Activated T-cell treated with anti-CD3 and anti-CD28 coated beads for 48 hours (primary cell): ENCODE measurements at places on chromosomes 3 and 15.

GRCh38 chr3:53350652-53351051 lies 3.3 kb upstream of the DCP1A start:
- no peak for DNase-seq

DNA sequence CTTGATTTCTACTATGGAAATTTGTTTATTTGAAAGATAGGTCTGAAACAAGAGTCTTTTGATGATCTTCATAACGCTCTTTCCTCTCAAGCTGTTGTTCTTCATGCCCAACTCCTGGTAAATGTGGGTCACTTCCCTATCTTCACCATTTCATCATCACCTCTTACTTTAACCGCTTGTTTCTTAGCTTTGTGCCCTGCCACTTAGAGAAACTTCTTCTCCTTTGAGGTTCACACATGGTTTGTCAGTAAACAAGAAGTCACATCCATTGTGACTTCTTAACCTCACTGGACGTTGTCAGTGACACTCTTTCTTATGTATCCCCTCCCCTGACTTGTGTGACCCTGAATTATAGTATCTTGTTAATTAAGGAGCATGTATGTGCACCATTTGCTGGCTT lies 16.9 kb upstream of the P2RY13 start:
- no peak for DNase-seq

- no peak for DNase-seq
Measured at GRCh38 chr3:133970916-133971315, 58.8 kb downstream of the SLCO2A1 start.

DNA sequence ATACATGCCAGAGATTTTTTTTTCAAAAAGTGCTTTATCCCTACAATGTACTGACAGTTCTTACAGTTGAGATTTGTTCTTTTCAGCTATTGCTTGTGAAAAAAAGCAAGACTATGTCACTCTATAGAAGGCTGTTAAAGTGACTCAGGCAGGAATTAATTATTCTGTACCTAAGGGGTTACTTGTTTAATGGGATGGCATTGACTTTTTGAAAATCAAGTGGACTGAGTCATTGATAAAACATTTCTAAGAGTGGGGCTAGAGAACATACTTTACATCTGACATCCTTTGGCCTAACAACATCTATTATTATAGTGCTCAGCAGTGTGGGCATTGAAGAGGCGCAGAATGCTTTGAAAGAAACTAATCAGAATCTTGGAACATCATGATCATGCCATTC lies 34.3 kb downstream of the INTS14 start:
- no peak for DNase-seq

GRCh38 chr15:39538936-39539335 lies 41.9 kb upstream of the THBS1 start:
- no peak for DNase-seq

GRCh38 chr3:52881871-52882270 lies 15.5 kb downstream of the STIMATE start:
- no peak for DNase-seq

DNA sequence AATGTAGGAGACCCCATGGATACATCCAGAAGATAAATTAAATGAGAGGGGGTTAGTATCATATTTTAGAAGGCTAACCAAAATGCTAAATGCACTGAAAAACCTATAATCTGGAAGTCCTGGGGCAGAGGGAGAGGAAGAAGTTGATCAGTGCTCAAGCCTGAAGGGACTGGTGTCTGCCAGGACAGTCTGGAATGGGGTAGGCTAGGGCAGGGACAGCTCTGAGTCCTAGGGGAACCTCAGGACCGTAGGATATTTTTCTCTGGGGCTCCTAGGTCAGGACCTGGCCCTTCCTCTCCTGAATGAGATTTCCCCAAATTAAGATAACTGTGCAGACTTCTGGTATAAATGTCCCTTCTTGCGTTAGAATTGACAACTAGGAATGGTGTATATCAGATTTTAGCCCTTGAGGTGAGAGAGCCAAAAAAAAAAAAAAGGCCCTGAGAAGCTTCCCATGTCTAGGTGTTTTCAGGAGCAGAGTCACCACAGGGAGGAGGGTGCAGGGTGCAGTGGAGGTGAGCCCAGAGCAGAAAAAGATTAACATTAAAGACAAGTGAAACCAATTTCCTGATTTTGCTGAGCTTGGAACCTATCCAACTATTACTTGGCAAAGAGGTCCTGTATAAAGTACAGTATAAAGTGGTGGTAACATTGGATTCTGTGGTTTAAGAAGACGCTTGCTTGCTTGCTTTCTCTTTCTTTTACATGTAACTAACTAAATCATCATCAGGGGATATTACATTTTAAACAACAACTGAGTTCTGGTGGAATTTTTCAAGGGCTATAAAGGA lies 63.5 kb downstream of the HACD2 start:
- no peak for DNase-seq

- DNase-seq, result no peak
Measured at GRCh38 chr3:152192936-152193672, 75.6 kb upstream of the MBNL1 start.

- no peak for DNase-seq
Measured at GRCh38 chr3:22453906-22454535, 703.0 kb upstream of the ZNF385D start.

GRCh38 chr15:68559345-68560310 lies 19.2 kb upstream of the CORO2B start:
- DNase-seq, result peak; percentile 70

DNA sequence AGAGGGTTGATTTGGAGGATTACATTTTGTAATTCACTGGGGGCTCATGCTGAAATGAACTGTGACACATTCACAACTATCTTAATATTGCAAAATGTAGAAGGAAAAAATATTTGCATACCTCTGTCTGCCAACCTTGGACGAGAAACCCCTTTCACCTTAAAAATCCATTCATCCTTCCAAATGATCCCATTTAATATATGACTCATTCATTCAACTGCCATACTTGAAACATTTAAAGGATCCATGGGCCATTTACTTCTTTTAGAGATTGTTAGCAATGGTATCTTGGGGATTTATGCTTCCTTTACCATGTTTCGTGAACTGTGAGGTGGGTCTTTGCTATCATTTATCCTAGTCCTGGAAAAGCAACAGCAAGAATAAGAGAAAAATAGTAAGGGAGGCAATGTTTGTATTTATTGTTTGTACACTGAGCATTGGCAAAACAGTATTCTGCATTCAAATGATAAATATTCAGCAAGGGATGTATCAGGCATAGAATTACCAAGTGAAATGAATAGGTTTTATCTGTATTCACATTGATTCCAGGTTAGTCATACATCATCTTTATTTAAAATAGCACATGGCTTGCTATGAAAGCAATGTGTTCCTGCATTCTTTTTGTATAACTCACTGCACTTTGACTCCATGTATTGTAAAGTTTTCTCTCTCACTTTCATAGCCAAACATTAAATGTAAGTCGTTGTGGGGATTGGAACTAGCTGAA lies 378.1 kb downstream of the NSUN3 start:
- DNase-seq, result no peak

- DNase-seq, result no peak
Measured at GRCh38 chr3:128727996-128728395, 2.0 kb downstream of the RAB7A start.

DNA sequence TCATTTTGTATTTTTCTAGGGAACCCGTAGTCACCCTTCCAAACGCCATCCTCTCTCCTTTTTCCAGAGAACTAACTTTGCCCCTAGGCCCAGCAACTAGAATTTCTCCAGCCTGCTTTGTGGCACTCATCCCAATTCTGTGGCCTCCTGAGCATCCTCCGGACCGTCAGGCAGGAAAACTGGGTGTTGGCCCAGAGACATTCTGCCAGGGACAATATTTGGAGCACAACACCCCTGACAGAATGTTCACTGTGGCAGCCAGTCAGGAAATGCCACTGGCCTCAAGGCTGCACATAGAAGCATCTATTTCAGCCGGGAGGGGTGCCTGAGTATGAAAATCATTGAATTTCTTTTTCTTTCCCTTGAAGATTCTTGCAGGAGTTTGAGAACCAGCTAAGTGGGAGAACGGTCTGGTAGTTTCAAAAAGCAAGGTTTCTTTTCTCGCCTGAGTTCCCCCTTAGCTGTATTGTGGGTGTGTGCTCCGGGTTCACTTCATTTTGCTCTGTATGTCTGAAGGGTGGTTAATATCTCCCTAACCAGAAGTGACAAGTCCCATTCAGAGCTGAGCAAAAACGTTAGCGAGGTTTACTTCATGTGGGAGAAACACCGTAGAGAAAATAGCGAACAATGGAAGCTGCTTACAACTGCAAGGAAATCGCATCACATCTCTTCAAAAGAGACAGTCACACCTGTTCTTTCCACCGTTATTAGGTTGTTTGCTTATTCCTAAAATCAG lies 108.1 kb upstream of the TPM1 start:
- DNase-seq, result no peak

- DNase-seq, result no peak
Measured at GRCh38 chr15:39406485-39406884, 174.4 kb upstream of the THBS1 start.

DNA sequence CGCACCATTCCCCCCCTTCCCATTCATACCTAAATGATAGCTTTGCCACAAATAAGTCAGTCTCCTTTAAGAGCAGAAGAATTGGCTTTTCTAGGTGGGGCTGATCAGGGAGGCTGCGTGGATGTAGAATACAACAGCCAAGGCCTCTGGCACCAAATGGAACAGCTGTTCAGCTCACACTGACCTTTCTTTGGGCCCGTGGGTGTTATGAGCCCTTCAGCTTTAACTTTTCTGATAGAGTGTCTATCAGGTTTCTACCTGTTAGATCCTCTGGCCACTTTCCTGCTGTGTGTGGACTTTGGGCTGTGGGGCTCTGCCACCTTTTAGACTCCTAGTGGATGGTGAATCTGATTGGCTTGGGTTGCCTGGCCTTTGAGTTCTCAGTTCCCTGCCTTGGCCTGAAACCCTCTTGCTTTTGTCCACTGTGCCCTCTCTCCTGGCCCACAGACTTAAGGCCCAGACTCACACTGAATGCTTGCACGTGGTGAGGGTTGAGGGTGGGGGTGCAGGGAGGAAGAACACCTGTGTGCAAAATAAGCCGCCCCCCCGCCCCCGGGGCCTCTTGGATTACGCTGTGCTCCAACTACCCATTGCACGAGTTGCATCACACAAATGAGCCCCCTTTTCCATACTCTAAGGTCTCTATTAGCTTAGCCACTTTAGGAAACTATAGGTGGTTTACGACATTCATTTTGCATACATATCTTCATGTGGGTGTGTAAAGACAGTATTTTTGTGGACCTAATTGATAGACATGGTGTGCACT lies 1.3 kb upstream of the RFX7 start:
- peak; percentile 37 for DNase-seq

- DNase-seq, result no peak
Measured at GRCh38 chr3:49383387-49383786, 25.2 kb upstream of the GPX1 start.

GRCh38 chr3:45580112-45580765 lies 14.3 kb upstream of the LIMD1 start:
- no peak for DNase-seq

DNA sequence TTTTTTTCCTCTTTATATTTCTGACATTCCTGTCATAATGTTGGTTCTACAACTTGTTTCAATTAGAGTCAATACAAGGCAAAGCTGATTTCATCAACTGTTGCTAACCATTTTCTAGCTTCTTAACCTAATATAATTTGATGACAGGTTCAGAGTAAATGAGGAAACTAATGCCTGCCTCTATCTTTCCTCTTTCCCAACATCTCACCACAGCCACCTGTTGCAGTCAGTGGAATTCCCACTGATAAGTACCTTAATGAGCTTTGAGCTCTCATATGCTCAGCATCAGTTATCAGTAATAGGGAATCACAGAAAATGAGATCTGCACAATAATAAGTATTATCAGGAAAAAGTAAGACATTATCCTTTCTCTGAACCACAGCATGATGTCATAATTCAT lies 241.9 kb downstream of the MEIS2 start:
- no peak for DNase-seq

GRCh38 chr3:192850451-192850981 lies 67.1 kb downstream of the MB21D2 start:
- peak; percentile 33 for DNase-seq

GRCh38 chr3:60160822-60161748 lies 1090.2 kb downstream of the FHIT start:
- DNase-seq, result no peak

DNA sequence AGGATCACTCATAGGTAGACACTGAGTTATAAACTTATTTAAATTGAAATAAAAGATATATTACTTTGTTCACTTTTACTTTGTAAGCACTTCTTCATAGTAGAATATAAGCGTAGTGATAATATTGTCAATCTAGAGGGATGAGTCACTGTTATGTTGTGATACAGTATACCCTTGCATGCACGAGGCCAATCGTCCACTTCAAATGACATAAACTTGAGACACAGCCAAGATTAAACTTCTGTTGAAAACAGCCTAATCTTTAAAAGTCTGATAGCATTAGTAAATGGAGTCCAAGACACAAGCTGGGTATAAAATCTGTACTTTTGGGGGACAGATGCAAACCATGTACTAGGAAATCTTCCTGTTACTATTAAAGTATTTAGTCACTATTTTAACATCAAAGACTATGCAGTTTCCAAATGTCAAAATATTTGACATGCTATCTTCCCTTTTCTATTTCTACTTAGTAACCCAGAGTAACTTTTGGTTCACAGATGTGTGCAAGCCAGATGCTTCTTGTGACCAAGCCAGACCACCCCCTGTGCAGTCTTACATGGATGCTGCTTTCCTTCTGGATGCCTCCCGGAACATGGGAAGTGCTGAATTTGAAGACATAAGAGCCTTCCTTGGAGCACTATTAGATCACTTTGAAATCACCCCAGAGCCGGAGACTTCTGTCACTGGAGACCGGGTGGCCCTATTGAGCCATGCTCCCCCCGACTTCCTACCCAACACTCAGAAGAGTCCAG lies 85.3 kb downstream of the PIK3R4 start:
- no peak for DNase-seq

- DNase-seq, result no peak
Measured at GRCh38 chr3:128697341-128697740, 28.6 kb upstream of the RAB7A start.

GRCh38 chr3:106071306-106071705 lies 202.5 kb upstream of the CBLB start:
- no peak for DNase-seq

DNA sequence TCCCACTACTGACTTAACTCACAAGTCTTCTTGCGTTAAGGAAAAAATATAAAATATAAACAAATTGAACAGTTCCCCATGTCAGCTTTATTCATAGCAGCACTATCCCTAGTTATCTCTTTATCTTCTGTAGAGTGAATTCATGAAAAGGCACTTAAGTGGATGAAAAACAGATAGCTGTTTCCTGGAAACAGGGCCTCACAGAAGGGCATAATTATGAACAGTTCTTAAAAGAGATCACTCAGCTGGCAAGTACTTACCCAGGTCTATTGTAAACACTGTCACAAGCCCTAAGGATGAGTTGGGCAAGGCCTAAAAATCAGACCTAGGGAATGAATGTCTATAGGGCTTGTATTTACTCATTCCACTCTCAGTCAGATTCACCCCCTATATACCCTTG lies 10.7 kb downstream of the MB21D2 start:
- DNase-seq, result no peak

DNA sequence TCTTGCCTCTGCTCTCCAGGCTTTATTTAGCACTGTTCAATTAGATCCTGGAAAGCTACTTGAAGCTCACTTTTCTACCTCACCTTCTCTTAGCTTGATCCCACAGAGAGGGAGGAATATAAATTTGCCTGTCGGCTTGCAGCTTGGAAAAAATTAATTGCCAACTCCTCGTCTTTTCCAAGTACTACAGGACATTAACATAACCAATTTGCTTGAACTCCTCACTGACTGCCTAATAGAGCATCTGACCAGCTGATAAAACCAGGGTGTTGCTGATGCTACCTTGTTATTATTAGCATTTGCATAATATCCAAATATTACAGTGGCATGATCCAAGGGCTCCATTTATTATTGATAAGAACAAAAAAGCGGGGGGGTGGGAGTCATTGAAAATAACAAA lies 561.8 kb downstream of the MCTP2 start:
- DNase-seq, result no peak
